ENCODE measurements at places on chromosomes 6 and 20.

- no peak for DNase-seq
- H3K36me3 ChIP-seq: no peaks in the 10 kb centered on the region
- H3K4me3 ChIP-seq: no peak overlapping the region
- H3K4me1 ChIP-seq: peaks cover 2% of the 10 kb centered on the region
- no peak overlapping the region for H3K27ac ChIP-seq
These were observed 167.9 kb upstream of the MAN1A1 start for GRCh38 chr6:119517428-119517827.

DNA sequence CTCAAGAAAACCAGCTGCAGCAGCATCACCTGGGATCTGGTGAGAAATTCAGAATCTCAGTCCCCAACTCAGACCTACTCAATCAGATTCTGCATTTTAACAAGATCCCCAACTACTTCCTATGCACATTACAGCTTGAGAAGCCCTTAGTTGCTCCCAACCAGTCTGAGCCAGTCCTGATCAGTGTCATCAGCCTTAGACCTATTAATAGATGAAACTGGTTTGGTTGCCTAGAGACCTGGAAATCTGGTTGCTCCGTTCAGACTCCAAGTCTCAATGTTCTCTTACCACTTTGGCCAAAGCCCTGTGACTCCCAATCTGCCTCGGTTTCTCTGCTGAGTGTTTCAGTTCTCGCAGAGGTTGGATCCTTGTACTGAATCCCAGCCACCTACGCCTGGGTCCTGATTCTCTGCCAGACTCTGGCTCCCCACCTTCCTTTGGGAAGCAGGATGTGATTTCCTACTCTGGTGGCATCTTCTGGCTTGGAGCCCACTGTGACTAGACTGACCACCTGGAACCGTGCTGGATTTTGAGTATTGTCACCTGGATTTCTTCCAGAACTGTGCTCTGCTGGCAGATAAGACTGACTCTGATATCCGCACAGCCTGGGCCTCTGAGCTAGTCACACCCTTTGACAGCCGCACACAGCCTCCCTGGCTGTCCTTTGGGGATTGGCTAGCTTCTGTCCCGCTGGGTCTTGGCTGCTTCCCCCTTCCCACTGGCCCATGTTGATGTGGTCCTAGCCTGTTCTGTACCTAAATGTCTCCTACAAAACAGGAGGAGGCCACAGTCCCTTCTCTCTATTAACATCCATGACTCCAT, 20.3 kb upstream of the ATXN1 start:
- H3K4me3 ChIP-seq: no peak overlapping the region
- DNase-seq: no peak
- H3K27ac ChIP-seq: no peak overlapping the region
- no peaks in the 10 kb centered on the region for H3K4me1 ChIP-seq
- H3K36me3 ChIP-seq: no peaks in the 10 kb centered on the region
- H3K27me3 ChIP-seq: no peaks in the 10 kb centered on the region

GRCh38 chr20:57301026-57301425, 28.6 kb upstream of the SPO11 start:
- H3K36me3 ChIP-seq: no peaks in the 10 kb centered on the region
- peaks cover 4% of the 10 kb centered on the region for H3K27me3 ChIP-seq
- no peak overlapping the region for H3K27ac ChIP-seq
- no peaks in the 10 kb centered on the region for H3K4me1 ChIP-seq
- DNase-seq: no peak
- H3K4me3 ChIP-seq: no peak overlapping the region

DNA sequence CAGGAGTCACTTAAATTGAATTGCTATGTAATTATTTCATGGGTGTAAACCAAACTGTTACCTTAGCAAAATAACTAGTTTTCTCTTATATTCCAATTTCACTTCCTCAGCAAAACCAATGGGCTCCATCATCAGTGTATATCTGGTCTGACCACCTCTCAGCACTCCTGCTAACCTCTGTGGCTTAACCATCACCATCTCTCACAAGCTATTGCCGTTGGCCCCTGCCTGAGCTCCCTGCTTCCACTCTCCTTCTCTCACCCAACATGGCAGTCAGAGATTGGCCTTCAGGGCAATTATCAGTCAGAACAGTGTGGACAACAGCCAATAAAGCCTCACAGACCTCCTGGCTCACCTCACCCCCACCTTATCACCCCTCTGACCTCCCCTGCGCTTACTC, 124.0 kb downstream of the CARMIL1 start:
- no peak overlapping the region for H3K4me3 ChIP-seq
- H3K36me3 ChIP-seq: peaks cover 5% of the 10 kb centered on the region
- no peak for DNase-seq
- H3K27me3 ChIP-seq: no peaks in the 10 kb centered on the region
- H3K27ac ChIP-seq: no peak overlapping the region

DNA sequence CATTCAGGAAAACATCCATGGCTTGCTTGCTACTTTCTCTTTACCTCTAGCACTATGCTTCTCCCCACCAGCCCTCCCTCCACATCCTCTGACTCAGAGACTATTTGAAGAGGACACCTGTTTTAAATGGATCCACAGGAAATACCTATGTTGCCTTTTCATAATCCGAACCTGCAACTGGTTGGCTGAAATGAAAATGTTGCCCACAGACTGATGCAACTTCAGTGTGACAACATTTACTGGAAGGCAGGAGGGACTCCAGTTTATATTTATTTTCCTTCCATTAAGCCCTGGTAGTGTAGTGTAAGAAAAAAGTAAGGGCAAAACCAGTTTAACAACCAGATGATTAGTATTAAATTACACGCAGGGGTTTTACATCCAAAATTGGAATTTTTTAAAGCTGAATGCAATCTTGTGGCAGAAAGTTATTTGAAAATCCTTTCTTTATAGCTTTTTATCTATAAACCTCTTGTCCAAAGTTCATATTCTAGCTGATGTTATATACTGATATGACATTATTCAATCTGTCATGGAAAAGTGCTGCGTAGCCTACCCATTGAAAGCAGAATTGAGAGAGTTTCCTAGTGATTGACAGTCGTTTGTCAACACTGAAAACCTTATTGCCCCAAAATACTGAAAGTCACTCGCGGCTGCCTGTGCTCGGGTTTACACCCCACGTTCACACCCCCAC, 881 bp upstream of the AIG1 start:
- DNase-seq: peak; percentile 36
- peaks cover 31% of the 10 kb centered on the region for H3K4me1 ChIP-seq
- H3K27ac ChIP-seq: peak overlapping the region; percentile 96
- peak overlapping the region; percentile 88 for H3K4me3 ChIP-seq
- H3K27me3 ChIP-seq: no peaks in the 10 kb centered on the region
- H3K36me3 ChIP-seq: peaks cover 6% of the 10 kb centered on the region

DNA sequence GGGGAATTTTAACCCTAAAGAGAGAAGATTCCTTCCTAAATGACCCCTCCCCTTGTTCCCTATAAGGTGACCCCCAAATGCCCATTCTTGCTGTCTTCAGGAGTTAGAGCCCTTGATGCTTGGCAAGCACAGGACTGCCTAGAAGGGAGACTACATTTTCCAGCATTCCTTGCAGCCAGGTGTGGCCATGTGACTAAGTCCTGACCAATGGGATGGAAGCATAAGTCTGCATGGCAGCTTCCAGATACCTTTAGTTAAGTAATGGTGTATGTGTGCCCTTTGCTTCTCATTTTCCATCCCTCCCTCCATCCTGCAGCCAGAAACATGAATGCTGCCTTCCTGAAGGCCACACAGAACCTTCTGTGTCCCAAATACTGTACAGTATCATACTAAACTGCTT, 5.5 kb downstream of the BFSP1 start:
- no peak overlapping the region for H3K27ac ChIP-seq
- peaks cover 12% of the 10 kb centered on the region for H3K27me3 ChIP-seq
- H3K36me3 ChIP-seq: no peaks in the 10 kb centered on the region
- DNase-seq: no peak
- peaks cover 9% of the 10 kb centered on the region for H3K4me1 ChIP-seq
- no peak overlapping the region for H3K4me3 ChIP-seq

GRCh38 chr6:80454197-80454596, 347.7 kb downstream of the BCKDHB start:
- no peaks in the 10 kb centered on the region for H3K27me3 ChIP-seq
- H3K27ac ChIP-seq: no peak overlapping the region
- no peak overlapping the region for H3K4me3 ChIP-seq
- DNase-seq: no peak
- peaks cover 3% of the 10 kb centered on the region for H3K4me1 ChIP-seq

DNA sequence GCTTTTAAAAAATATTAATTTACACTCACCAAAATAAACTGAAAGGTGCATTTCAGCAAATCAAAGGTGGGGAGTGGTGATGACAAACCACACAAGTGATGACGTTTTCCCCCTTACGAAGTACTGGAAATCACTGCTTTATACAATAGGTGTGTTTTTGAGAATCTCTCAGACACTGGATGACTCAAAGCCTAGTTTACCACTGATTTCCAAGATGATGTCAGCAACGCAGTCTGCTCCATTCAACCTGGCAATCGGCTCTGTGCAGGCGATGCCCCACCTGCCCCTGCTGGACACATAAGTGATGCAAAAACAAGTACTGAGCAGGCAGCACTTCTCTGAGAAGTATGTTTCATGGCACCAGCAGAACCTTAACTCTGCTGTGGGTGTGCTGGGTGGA, 114.4 kb downstream of the SOD2 start:
- H3K4me1 ChIP-seq: no peaks in the 10 kb centered on the region
- H3K27me3 ChIP-seq: peaks cover 20% of the 10 kb centered on the region
- peaks cover 3% of the 10 kb centered on the region for H3K36me3 ChIP-seq
- DNase-seq: no peak
- no peak overlapping the region for H3K4me3 ChIP-seq

GRCh38 chr20:24578567-24579415, 109.4 kb downstream of the SYNDIG1 start:
- no peaks in the 10 kb centered on the region for H3K36me3 ChIP-seq
- no peaks in the 10 kb centered on the region for H3K27me3 ChIP-seq
- H3K4me3 ChIP-seq: no peak overlapping the region
- H3K4me1 ChIP-seq: no peaks in the 10 kb centered on the region
- no peak overlapping the region for H3K27ac ChIP-seq

DNA sequence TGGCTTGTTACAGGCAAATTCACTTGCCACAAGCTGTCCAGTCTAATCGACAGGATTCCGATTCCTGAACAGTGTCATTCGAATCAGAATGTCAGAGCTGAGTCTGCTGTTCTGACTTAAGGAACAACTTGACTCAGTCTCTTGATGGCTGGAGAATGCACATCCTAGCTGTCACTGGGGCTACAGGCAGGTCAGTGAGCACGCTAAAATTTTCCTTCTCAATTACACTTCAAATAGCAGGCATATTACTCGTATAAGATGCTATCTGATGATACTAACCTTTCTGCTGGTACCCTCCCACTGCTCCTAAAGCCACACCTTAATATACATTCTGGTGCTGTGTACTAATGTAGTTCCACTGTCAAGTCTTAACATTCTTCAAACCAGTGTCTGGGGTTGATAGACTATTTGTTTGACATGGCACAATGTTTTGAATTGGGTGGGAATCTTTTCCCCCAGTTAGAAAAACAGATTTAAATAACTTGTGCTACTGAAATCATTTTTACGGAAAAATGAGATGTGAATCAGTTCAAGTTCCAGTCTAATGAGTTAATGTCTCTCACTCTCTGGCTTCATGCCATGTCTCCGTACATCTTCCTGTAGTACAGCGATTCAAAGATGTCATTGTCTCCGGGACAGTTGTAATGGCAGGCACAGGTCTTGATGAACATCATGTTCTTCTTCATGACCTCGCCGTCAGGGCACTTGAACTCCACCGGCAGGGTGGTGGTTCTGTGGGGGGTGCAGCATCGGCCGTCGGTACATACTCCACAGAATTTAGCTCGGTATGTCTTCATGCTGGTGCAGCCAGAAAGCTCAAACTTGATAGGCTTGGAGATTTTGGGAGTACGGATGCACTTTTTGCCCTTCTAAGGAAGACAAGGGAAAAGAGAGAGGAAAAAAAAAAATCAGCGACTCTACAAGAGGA, 2.2 kb downstream of the CCN2 start:
- no peaks in the 10 kb centered on the region for H3K36me3 ChIP-seq
- H3K27me3 ChIP-seq: peaks cover 78% of the 10 kb centered on the region
- no peak for DNase-seq
- no peak overlapping the region for H3K27ac ChIP-seq
- peaks cover 7% of the 10 kb centered on the region for H3K4me1 ChIP-seq
- H3K4me3 ChIP-seq: no peak overlapping the region

GRCh38 chr6:130513770-130514169, 148.0 kb downstream of the TMEM200A start:
- H3K36me3 ChIP-seq: peaks cover 26% of the 10 kb centered on the region
- H3K4me1 ChIP-seq: peaks cover 59% of the 10 kb centered on the region
- no peaks in the 10 kb centered on the region for H3K27me3 ChIP-seq
- peak overlapping the region; percentile 91 for H3K27ac ChIP-seq

DNA sequence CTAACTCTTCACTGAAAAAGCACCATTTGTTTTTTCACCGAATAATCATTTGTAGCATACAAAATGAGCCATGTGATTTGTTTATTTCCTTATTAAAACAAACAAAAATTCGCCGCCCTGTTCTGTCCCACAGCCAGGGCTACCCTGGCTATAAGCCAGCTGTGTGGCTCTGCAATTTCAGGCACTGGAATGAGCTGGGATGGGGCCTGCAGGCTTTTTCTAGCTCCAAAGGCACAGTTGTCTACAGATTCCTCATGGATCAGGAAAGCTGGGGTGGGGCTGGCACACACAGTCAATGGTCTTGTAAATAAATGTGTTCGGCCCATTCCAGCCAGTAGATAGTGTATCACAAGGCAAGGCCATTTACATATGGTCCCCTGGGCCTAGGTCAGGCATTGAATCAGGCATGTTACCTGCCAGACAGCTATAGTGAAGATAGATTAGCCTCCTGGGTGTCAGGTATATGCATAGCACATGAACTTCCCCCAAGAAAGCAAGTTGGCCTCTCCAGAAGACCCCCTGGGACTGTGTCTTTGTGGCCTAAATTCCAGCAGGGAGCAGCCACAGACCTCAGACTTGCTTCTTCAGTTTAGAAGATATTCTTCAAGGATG, 608.9 kb downstream of the MAFB start:
- H3K4me3 ChIP-seq: no peak overlapping the region
- H3K4me1 ChIP-seq: no peaks in the 10 kb centered on the region
- H3K27me3 ChIP-seq: no peaks in the 10 kb centered on the region

GRCh38 chr6:43706788-43707187, 19.2 kb upstream of the MRPS18A start:
- no peaks in the 10 kb centered on the region for H3K36me3 ChIP-seq
- peaks cover 12% of the 10 kb centered on the region for H3K4me1 ChIP-seq
- peaks cover 40% of the 10 kb centered on the region for H3K27me3 ChIP-seq
- H3K27ac ChIP-seq: no peak overlapping the region
- DNase-seq: no peak

All from activated naive CD8-positive, alpha-beta T cell treated with anti-CD3 and anti-CD28 coated beads for 36 hours (primary cell).